Activated T-helper 17 cell treated with anti-CD3 and anti-CD28 coated beads, Interleukin-2, amount 50 U/mL, for 72 hours (primary cell): ENCODE measurements at places on chromosomes 4 and X.

DNA sequence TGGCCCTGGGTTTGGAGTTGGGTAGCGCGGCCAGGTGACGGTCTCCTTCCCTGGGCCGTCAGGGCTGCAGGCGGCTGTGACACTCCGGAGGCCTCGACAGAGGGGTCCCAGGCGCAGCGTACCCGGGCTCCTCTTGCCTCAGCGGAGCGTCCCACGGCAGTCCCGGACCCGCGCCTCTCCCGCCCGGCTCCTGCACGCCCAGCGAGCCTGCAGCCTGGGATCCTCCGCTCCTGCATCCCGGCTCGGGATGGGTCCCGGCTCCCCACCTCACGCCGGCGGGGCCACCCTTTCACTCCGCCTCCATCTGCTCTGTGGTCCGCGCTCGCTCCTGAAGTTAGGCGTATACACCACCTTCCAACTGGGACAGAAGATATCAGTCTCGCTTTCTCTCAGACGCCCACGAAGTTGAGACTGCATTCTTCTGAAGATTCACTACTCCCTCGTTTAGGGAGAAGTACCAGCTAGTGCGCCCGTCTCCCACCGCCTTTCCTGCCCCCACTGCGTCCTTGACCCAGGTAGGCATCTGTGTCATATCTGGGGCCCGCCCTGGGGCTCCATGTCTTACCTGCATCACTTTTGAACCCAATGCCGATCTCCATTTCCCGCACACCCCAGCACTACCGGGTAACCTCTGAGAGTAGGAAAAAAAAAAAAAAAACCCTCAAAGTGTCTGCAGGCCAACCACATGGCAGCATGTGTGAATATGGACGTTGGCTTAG, 32.3 kb upstream of the KDR start:
- ATAC-seq = no peak

- no peak for ATAC-seq
Observed at GRCh38 chr4:10893395-10893794, 208.8 kb upstream of the CLNK start.

GRCh38 chr4:73523126-73523525, 41.6 kb downstream of the AFM start:
- no peak for ATAC-seq

DNA sequence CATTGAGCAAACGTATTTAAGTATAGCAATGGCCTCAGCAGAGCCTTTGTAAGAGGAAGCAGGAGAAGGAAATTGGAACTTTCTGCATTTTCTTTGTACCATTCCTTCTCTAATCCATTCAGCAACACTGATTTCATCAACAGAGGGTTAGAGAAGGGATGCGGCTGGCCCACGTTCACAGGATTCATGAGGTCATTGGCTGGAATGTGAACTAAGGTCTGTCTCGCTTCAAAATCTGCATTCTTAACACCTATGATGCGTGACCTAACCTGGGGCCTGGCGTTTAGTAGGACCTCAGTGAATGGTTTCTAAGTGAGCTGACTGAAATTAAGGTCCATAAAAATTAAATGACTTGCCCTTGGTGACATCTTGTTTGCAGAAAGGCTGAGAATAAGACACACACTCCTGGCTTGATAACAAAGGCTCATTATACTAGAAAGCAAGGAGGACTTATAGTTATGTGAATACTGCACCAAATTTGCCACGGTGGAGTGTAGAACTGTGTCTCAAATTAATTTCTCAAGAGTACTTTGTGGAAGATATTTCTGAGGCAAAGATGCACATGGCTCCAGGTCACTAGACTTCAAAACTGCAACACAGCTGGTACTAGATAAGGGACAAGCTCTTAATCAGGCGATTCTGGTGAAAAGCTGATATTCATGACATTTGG, 25.4 kb downstream of the FGFBP1 start:
- no peak for ATAC-seq

GRCh38 chr4:13908455-13908854, 280.9 kb upstream of the BOD1L1 start:
- ATAC-seq = no peak

DNA sequence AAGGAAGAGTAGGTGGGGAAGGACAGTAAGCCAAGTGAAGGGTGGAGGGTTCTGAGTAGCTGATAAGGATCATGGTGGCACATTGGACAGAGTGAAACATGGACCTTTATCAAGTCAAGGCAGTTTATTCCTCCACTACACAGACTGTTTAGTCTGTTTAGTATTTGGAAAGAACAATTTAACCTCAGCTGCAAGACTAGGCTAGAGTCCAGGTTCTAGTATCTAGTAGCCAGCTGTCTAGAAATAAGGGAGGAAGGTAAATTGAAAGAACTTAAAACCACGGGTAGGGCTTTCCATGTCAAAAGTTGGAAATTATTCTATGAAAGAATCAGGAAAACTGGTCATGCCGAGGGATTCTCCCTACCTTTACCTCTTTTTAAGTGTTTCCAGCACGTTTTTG, 140.1 kb upstream of the MED14 start:
- no peak for ATAC-seq

- ATAC-seq = no peak
Observed at GRCh38 chr4:38950159-38950558, 82.0 kb downstream of the TMEM156 start.

DNA sequence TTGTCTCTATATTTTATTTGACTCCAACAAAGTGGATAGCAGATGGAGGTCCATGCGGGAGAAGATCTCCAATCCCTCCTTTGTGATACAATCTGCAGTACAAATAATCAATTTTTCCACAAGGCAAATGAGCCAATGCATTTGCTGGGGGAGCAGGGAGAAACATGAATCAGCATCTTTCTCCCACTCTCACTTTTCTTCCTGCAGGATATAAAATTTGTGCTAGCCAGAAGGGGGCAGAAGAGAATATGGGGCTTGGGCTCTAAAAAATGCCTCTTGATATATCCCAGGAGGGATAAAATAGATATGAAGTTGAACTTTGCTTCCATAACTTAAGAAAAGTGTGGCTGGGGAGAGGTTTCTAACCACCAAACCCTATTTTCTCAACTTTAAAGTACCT, 38.3 kb upstream of the CWH43 start:
- no peak for ATAC-seq

- no peak for ATAC-seq
Observed at GRCh38 chr4:94403751-94404150, 48.0 kb upstream of the PDLIM5 start.

DNA sequence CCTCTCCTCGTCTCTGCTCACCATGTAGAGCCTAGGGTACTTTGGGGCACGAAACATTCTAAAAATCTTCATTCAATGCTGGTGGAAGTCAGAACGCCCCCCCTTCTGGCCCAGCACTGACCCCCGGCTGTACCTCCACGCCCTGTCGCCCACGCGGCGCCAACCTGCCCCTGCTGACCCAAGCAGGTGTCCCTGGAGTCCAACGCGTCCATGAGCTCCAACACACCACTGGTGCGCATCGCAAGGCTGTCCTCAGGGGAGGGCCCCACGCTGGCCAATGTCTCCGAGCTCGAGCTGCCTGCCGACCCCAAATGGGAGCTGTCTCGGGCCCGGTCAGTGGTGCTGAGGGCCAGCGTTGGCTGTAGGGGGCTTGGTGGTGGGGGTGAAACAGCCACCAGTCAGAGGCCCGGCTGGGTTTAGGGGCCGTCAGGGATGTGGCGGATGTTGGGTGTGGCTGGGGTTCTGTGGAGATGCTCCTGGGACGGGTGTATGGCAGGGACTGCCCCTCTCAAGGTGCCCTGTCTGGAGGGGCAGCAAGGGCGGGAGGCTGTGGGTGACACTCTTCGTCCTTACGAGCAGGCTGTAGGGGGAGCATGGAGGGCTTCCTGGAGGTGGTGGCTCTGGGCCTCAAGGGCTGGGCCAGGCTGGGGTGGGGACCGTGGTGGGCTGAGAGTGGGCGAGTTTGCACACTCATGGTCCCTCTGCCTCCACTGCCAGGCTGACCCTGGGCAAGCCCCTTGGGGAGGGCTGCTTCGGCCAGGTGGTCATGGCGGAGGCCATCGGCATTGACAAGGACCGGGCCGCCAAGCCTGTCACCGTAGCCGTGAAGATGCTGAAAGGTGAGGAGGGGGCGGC, 11.8 kb downstream of the FGFR3 start:
- ATAC-seq = no peak

- peak; percentile 96 for ATAC-seq
Observed at GRCh38 chr4:36348403-36348938, 67.1 kb downstream of the DTHD1 start.

- no peak for ATAC-seq
Observed at GRCh38 chr4:184804621-184805020, 21.1 kb downstream of the ACSL1 start.

DNA sequence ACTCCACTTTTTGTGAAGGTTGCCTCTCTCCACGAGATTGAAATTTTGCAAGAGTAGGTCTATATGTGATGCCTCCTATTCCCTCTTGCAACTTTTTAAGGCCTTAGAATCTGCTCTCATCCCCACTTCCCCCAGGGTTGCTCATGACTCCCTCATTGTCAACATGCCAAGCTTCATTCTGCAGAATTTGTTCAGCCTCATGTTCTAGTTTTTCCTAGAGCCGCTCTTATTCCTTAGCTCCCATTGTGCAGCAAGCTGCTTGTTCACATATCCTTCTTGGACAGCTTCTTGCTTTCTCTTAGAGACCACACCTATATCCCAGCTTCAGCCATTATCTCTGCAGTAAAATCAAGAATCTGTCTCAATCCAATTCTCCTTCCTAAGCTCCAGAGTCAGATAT, 82.4 kb downstream of the CNGA2 start:
- ATAC-seq = no peak

DNA sequence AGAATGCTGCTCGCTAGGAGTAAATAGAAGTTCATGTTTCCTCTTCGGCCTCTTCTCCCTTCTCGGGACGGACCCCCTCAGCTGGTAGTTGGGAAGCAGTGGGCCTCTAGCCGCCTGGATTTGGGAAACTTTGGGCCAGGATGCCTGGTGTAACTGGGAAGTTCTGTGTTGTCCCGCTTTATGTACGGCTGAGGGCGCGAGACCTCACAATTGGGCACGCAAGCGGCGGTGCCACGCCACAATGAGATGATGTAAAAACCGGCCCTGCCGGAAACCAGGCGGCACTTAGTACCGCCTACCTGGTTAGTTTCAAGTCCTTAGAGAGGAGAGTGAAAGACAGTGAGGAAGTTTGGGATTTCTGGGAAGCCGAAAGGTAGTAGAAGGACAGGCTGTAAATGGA, at the start of gene CT83:
TSS of gene CT83 (minus strand) at position 155 of the 400 bp plus-strand sequence. CDS start at position 35, 120 bp downstream.
- ATAC-seq = no peak

DNA sequence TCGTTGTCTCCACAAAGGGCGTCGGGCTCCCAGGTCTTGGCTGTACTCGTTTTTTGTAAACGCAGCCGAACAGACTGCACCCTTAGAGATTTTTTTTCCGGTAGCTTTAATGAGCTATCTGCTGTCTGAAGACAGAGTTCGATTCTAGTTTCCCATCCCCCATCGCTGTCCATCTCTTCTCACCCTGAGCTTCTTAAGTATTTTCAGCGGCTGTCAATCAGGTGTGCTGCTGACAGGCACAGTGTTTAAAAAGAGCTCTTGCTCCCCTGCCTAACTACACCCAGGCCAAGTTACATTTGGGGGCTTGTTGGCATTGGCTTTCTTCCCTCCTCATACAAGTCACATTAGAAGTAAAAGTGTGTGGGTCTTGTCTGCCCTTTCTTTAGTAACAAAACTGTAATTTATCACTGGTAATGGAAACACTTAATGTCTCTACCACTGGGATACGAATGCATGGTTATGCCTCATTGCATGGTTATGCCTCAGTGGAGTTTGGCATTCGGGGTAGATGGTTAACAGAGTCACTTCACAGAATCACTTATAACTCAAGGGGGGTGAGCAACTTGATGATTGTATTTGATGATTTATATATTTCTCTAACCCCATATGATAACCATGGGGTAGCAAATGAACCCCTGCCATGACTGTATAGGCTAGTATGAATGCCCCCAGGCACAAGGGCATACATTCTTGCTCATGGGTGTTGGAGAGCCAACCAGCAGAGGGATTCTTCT, 1.4 kb upstream of the ARHGAP6 start:
- no peak for ATAC-seq

DNA sequence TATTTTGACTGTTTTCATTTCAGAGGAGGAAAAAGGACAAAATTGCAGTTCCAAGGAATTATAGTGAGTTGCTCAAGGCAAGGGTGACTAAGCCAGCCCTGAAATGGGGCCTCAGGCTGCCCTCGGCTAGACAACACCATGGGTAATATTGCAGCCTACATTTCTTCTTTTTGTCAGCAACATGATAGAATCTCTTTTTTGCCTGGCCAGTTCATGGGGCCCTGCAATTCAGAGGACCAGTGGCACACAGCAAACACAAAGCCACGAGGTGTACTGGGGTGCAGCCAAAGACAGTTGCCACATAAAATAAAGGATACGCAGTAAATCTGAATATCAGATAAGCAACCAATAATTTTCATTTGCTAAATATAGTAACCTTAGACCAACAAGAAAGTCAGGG, 41.8 kb downstream of the RBM47 start:
- ATAC-seq = no peak

GRCh38 chr4:125043486-125043885, 271.3 kb upstream of the FAT4 start:
- no peak for ATAC-seq

DNA sequence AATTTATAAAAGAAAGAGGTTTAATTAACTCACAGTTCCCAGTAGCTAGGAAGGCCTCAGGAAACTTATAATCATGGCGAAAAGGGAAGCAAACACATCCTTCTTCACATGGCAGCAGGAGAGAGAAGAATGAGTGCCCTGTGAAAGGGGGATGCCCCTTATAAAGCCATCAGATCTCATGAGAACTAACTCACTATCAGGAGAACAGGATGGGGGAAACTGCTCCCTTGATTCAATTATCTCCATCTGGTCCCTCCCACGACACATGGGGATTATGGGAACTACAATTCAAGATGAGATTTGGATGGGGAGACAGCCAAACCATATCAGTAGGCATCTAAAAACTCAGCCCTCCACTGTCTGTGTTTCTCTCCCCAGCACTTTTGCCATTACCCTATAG, 22.4 kb downstream of the ANK2 start:
- no peak for ATAC-seq

DNA sequence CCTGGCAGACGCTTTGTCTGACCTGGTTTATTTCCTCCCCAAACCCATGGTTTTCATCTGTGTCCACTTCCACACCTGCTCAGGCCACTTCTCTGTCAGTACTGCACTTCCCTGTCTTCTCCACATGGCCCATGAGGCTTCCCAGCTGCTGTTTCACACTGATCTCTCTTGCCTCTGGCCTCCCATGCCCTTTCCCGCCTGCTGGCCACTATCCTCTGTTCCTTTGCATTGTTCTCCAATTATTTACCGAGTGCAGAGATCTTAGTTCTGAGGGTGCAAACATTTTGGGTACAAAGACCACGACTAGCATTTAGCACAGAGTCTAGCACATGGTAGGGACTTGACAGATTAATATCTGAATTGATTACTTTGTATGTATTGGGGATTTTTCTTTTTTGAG, 174.8 kb upstream of the NPY2R start:
- no peak for ATAC-seq

- ATAC-seq = peak; percentile 70
Observed at GRCh38 chr4:14807856-14808255, 194.4 kb upstream of the CPEB2 start.

- peak; percentile 59 for ATAC-seq
Observed at GRCh38 chrX:46461660-46462191, 83.5 kb downstream of the ZNF674 start.

DNA sequence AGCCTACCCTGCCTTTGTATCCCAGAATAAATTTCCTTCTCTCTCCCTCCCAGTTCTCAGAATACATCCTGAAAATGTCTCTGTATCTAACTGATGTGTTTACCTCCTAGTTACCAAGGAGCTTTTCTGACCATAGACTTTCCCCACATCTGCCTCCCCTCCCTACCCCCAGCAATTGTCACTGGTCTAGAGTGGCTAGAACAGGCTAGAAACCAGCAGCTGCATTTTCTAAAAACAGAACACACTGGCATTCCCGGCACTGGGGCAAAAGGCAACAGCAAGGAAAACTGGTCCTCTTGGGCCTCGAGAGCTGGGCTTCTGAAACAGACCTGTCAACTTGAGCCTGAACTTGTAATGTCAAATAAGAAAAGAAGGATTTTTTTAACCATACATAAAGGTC, 16.4 kb downstream of the TASL start:
- no peak for ATAC-seq
